Hematopoietic multipotent progenitor cell treated with erythropoietin and hydrocortisone succinate and interleukin-3 and kit ligand, for 4 days (in vitro differentiated cells): ENCODE measurements at places on chromosomes 13 and 19.

DNA sequence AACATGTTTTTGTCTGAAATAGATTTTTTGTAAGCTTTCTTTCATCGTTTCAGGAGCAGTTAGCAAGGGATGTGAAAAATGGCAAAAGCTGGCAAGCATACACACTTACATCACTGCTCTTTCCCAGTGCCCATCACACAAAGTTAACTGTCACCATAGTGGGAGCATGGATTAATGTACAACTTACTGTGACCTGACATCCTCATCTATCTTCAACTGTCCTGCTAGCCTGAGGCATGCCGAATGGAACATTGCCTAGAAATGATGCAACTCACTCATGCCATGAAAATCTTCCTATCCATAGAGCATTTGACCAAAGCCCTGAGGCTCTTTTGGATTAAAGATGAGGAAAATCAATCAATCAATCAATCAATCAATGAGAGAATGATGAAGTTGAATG, 491.7 kb upstream of the SLC10A2 start:
- DNase-seq, result no peak

DNA sequence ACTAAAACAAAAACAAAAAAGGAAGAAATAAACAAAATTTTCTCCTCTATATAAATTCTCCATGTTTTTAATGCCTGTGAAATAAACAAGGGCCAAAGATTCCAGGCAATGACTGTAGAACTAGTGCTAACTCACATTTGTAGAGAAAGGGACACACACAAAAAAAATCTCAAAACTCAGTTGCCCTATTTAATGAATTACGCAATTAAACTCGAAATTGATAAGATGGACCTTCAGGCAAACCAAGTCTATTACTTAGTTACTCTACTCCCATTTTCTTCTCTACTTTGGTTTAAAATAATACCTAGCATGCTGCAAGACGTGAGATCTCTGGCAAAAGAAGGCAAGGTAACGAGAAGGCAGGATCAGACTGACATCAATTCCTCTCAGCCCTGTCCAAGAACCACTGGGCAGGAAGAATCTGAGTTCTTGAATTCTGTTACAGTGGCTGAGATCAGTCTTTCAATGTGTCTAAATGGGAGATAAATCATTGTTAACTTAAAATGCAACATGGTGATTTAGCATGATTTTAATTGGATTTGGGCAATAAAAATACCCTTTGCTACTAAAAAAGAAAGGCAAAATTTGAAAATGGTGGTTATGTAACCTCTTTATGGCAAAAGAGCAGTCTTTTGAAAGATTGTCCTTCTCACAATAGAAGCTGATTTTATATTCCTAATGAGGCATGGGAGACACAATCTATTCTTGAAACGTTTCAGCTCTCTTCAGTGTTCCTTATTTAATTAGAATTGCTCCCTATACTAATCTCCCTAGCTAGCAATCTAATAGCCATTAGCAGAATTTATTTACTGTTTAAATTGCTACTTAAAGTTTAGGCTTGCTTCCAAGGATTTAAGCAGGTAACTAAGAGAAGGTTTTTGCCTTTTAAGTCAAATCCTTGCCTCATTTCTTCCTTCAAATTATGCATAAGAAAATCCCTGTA, 25.9 kb downstream of the SPRY2 start:
- DNase-seq, result no peak

- no peak for DNase-seq
Observed at GRCh38 chr19:49988433-49988832, 27.5 kb upstream of the SIGLEC11 start.

GRCh38 chr19:54153731-54154326, 5.7 kb downstream of the LENG1 start:
- no peak for DNase-seq
